ENCODE measurements at places on chromosomes 11 and 22.

DNA sequence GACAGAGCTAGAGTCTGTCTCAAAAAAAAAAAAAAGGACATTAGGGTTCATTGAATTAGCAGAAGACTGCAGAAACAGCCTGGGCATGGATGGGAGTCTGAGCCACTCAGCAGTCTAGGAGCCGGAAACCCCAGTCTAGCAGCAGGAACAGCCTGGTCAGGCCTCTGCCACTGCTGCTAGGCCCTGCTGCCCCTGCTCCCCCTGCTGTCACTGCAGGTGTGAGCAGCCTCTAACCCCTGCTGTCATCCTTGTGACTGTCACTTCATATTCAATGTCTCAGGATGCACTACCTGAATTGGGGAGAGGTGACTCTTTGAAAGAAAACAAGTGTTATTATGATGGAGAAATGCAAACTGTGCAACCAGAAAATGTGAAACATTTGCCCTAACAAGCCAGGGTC is 7.0 kb upstream of the DDX17 start:
- peak; percentile 58 for DNase-seq

- peak; percentile 79 for DNase-seq
Observed at GRCh38 chr22:30763815-30764673, 69.4 kb downstream of the OSBP2 start.

- DNase-seq: no peak
Observed at GRCh38 chr22:42368379-42369249, 63.6 kb downstream of the NFAM1 start.

DNA sequence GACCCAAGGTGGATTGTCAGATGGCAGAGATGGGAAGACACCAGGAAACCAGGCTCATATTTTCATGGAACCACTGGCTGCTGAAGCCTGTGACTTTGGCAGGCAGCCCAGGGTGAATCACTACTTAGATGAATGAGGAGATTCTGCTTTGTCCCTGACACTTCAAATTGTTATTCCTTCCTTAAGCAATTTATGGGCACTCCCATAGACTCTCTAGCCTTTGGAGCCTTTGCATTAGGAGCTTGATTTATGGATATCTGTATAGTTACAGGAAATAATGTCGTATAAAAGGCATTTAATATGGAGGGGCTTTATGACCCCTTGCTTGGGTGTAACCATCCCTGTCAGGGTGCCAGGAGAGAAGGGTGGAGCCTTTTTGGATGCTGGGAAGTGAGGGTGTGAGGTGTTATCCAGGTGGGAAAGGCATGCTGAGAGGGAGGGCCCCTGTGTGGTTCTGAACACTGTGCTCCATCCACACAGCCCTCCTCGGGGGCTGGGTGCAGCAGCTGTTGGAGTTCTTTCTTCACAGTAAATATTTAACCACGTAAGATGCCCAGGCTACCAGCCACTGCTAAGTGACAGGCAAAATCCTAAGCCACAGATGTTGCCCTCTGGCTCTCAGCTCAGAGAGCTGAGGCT is 35.3 kb downstream of the IL18 start:
- no peak for DNase-seq

DNA sequence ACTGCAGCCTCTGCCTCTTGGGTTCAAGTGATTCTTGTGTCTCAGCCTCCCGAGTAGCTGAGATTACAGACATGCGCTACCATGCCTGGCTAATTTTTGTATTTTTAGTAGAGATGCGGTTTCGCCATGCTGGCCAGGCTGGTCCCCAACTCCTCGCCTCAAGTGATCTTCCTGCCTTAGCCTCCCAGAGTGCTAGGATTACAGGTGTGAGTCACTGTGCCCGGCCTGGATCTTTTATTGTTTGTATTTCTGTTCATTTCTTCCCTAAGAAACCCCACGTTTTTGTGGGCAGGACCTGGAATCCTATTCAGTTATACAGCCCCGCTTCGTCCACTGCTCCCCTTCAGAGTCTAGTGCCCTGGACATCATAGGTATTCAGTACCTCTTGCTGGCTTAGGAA is 28.7 kb downstream of the ZBTB16 start:
- DNase-seq: no peak

DNA sequence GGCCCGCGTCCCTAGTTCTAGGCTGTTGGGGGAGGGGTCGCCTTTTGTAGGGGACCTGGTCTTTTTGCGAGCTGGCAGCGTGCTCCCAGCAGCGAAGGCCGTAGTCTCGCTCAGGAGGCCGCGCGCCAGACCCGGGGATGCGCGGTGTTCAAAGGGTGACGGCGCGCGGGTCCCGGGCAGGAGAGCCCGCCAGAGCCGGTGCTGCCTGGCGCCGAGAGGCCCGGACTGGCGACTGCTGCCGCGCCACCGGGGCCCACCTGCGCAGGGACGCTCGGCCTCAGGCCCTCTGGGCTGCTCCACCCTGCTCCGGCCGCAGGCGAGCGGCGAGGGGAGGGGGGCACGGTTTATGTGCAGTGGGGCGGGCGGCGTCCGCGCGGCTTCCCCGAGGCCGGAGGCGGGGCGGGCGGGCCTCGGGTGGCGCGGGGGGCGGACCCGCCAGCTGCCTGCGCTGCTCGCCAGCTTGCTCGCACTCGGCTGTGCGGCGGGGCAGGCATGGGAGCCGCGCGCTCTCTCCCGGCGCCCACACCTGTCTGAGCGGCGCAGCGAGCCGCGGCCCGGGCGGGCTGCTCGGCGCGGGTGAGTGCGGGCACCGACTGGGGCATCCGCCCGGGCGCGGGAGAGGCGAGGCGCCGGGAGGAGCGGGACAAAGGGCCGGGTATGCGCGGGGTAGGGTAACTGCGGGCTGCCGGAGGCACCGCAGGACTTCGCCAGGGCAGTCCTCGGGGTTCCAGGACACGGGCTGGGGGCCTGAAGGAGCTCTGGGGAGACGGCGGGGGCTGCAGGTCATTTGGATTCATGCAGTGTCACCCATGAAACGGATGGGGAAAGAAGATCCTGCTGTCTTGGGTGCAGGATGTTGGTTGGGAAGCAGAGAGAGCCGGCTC is at the start of gene PRSS23:
TSS of gene PRSS23 (plus strand) at position 467 of the 884 bp plus-strand sequence. CDS start 7,102 bp downstream, outside the sequence.
- peak; percentile 58 for DNase-seq

DNA sequence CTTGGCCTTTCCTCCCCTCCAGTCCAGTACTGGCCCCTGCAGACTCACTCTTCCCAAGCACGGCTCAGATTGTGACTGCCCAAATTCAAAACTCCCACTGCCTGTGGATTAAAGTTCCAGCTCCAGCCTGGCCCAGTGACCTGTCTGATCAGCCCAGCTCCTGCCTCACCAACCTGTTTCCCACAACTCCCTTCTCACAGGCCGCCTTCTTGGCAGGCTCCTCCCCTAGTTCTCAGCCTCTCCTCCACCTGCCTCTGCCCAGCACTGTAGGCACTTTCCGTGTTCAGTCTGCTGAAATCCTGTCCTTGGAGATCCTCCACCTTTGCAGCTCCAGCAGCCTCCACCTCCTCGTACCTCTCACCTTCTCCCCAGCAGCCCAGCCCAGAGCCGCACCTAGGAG is 68.6 kb downstream of the MICAL2 start:
- no peak for DNase-seq

GRCh38 chr11:114057605-114058004 is 1.9 kb upstream of the ZBTB16 start:
- DNase-seq: no peak

DNA sequence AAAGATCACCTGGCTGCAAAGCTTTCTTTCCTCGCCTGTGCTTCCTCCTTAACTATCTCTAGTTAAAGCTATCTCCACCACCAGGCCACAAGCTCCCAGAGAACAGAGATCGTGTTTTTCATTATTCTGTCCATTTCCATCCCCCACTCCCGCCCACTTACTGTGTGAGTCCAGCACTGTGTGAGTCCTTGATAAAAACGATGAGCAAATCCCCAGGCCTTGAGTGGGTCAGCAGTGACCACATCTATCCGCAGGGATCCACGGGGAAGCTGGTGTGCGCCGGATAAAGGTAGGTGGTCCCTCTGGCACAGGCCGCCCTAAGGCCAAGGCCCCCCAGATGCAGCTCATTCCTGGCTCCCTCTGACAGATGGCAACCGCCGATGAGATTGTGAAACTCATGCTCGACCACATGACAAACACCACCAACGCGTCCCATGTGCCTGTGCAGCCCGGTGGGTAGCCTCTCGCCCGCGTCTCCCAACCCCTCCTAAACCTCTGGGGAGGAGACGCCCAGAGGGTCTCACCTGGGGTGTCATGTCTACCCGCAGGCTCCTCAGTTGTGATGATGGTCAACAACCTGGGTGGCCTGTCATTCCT is 9.3 kb downstream of the TKFC start:
- no peak for DNase-seq

GRCh38 chr11:93530468-93530826 is 12.7 kb downstream of the SMCO4 start:
- no peak for DNase-seq
